ENCODE measurements at places on chromosomes 11 and 22.

- DNase-seq, result no peak
Observed at GRCh38 chr11:2581151-2581930, 118.5 kb downstream of the KCNQ1OT1 start.

DNA sequence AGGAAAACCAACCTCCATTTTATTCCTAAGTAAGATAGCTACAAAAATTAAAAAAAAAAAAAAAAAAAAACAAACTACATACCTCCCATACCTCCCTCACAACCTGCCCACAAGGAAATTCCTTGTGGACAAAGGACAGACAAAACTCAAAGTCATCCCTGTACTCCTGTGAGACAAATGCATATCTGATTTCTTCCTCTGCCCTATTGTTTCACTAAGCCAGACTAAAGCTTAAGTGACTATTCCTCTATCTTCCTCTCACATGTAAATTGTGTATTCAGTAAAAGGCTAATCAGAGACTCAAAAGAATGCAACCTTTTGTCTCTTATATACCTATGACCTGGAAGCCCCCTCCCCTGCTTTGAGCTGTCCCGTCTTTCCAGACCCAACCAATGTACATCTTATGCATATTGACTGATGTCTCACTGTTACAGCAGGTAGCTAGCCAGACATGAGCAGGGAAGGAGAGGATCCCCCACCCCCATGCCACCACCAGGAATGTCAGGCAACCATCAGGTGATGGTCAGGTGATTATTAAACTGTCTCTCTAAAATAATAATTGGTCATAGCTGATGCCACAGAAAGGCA is 289.4 kb downstream of the SBF2 start:
- DNase-seq, result no peak

GRCh38 chr11:124791626-124792341 is 8.4 kb downstream of the MSANTD2 start:
- DNase-seq, result no peak

- DNase-seq, result no peak
Observed at GRCh38 chr11:10397226-10397987, 57.7 kb upstream of the AMPD3 start.

All from cortex of kidney (tissue), 1 donor.